ENCODE measurements at places on chromosomes 12 and 14. TPM values are rescaled to one million over a fixed set of nuclear protein-coding genes. Genes with fewer than 3 reads are reported as not detected.

The RAB2B gene
- 12.9 TPM for total RNA-seq

The KRT6C gene
- total RNA-seq: not detected

The CLEC2B gene
- total RNA-seq: 1.7 TPM

The MYO1H gene
- total RNA-seq: not detected

The CLEC4D gene
- not detected for total RNA-seq

The BICDL1 gene
- total RNA-seq: 5.0 TPM

The VDR gene
- 124 TPM for total RNA-seq

The APOF gene
- total RNA-seq: not detected

The TCL1A gene
- total RNA-seq: 0.57 TPM

GRCh38 chr14:74261288-74261687, 22.0 kb downstream of the VSX2 start:
- no peak for DNase-seq

DNA sequence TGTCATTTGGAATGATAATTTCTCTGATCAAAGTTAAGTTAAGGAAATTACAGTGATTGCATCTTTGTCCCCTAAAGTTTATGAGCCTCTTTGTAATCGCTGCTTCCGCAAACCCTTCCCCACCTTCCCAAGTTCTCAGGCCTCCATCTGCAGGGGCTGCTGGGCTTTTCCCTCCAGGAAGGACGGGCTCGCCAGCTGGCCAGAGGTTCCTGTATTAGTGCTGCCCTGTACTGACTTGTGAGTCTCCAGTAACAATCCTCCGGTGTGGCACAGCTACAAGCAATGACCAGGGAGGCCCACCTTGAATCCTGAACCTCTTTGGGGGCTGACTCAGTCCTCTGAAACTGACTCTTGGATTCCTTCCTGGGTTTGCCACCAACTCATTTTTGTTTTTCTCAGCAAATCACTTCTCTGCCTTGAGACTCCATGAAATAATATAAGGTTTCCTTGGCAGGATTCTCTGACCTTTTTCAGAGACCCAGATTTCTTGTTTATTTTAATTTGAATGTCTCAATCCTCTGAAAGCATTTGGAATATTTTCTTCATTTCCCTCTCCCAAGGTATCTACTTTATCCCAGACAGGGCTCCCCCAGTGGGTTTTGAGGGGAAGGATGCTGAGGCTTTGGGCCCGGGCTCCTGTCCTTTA, 398.6 kb downstream of the ZFP36L1 start:
- DNase-seq: no peak

- DNase-seq: no peak
These were observed 57.1 kb downstream of the HECTD4 start for GRCh38 chr12:112325157-112325556.

- DNase-seq: no peak
These were observed 70.3 kb downstream of the RNFT2 start for GRCh38 chr12:116808113-116809105.

DNA sequence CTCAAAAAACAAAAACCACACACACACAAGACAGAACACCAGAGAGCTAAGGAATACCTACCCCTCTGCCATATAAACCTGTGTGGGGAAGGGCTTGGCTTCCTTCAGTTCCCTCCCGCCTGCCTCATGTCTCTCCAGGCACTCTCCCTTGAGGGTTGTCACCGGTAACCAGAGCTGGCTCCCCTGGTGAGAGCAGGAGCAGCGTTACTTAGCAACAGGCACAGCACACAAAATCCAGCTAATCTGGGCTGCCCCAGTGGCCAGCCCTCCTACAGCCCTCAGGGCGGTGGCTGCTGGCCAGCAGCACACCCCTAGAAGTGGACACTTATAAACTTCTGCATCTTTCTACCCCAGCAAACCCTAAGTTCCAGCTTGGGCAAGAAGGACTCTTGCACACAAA, 21.6 kb upstream of the NR4A1 start:
- DNase-seq: no peak

DNA sequence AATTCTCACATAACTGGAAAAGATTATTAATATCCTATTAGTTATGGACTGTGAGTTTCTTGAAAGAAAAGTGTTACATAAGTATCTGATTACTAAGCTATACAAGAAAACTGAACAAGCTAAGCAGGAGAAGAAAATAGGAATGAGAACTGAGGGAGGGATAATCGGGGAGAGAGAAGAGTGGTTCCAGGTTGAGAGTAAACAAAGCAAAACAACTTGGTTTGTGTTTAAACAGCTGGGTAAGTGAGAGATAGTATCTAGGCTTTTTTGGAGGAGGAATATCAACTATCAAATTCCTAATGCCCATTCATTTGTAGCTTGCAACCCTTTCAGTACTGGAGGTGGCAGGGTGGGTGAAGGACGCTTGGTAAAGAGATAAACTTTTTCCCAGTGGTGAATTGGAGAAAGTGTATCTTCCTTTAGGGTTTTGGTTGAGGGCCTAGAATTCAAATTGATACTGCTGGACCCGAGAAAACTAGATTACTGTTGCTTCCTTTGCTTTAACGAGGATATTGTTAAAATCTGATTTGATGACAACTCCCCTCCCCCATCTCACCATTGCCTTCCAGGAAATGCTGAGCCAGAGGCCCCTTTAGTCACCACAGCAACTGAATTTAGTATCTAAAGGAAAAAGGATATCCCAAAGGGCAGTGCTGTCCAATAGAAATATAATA, 2.0 kb upstream of the SLC2A3 start:
- no peak for DNase-seq

GRCh38 chr12:43206396-43206795, 345.6 kb downstream of the ADAMTS20 start:
- DNase-seq: no peak

DNA sequence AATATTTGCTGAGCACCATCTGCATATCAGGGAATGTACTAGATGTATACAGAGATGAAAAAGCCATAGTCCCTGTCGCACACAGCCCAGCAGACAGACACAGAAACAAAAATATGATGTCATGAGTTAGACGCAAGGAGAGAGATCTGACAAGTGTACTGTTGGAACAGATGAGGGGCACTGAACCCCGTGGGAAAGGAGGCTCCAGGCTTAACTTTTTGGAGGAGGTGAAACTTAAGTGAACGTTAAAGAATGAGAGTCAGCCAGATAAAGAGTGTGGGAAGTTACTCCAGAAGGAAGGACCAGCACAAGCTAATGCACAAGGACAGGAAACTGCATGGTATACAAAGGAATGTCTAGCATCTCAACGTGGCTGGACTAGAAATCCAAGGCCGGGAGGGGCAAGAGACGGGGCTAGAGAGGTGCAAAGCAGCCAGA, 2.5 kb upstream of the ACTN1 start:
- DNase-seq: no peak

- no peak for DNase-seq
These were observed 3.5 kb downstream of the CPNE6 start for GRCh38 chr14:24074625-24075484.

Data from colonic mucosa (tissue), 4 donors.